CD8-positive, alpha-beta T cell (primary cell): ENCODE measurements at places on chromosomes 16 and 17. TPM values are rescaled to one million over a fixed set of nuclear protein-coding genes. Genes with fewer than 3 reads are reported as not detected.

GRCh38 chr16:83808573-83809014 lies 816 bp downstream of the HSBP1 start:
- DNase-seq = no peak

DNA sequence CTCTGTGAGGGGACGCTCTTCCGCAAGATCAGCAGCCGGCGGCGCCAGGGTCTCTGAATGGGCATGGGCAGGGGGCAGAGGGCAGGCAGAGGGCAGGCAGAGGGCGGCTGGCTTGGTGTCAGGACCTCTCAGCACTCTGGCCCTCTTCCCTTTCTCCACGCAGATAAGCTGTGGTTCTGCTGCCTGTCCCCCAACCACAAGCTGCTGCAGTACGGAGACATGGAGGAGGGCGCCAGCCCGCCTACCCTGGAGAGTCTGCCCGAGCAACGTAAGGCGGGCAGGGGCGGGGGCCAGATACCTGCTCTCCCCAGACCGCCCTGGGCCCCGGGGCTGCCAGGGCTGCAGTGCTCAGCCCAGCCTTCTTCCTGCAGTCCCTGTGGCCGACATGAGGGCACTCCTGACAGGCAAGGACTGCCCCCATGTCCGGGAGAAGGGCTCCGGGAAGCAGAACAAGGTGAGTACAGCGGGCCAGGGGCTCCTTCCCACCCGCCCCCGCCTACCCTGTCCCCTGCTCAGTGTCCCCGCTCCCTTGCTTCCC lies 4.1 kb downstream of the ELMO3 start:
- DNase-seq = no peak

DNA sequence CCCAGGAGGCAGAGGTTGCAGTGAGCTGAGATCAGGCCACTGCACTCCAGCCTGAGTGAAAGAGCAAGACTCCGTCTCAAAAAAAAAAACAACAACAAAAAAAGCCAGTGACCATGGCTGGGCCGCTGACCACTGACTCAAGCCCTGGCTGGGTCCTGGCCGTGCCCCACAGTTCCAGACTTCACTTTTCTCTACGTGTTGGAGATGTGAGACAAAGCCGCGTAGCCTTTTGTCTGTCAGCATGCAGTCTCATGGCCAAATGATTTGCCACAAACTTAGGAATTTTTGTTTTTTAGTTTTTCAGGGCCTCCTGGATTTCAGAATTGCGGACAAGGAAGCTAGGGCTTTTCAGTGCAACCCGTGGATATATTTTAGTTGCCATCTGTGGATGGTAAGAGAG lies 89.3 kb upstream of the CIBAR2 start:
- no peak for DNase-seq

GRCh38 chr16:75058806-75059205 lies 57.8 kb downstream of the LDHD start:
- DNase-seq = no peak

DNA sequence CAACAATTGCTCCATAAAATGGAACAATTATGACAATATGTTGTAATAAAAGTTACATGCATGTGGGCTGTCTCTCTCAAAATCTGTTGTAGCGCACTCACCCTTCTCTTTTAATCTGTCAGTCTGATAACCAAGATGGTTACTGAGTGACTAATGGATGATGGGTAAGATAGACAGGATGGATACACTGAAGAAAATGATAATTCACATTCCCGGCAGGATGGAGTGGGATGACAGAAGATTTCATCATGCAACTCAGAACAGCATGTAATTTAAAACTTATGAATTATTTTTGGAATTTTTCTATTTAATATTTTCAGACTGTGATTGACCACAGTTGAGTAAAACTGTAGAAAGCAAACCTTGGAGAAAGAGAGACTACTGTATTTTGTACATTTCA lies 30.5 kb downstream of the CDH13 start:
- DNase-seq = no peak

DNA sequence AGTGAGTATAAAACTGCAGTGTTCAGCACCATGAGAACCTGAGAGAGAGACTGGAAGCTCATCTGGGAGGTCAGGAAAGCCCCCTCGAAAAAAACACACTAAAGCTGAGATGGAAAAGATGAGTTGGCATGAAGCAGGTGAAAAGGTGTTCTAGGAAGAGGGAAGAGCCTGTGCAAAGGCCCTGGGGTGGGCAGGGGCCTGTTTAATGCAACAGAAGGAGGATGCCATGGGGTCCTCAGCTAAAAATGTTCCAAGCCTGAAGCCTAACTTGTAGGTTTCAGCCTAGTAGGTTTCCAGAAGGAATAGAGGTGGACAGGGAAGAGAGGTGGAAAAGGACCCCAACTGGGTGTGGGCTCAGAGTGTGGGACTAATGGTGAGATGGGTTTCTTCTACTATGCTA lies 242.3 kb upstream of the ZFHX3 start:
- DNase-seq = no peak

DNA sequence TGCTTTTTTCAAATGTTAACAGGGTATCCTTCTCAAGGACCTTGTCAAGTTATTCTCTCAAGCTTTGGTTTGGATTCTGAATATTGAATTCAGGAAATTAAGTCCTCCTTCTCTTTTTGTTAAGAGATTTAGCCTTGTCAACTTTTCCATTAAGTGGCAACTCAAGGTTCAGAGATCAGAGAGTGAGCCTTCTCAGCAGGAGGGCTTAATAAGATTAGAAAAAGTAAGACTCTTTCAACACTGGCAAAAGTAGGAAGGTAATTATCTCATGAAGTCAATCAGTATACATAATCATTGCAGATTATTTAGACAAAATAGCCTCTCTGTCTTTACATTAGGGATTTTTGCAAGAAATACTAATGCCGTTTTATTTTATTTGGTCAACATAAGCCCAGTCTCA lies 330.7 kb downstream of the KIF2B start:
- DNase-seq = no peak

- DNase-seq = no peak
Observed at GRCh38 chr16:23114131-23114904, 34.9 kb downstream of the USP31 start.

DNA sequence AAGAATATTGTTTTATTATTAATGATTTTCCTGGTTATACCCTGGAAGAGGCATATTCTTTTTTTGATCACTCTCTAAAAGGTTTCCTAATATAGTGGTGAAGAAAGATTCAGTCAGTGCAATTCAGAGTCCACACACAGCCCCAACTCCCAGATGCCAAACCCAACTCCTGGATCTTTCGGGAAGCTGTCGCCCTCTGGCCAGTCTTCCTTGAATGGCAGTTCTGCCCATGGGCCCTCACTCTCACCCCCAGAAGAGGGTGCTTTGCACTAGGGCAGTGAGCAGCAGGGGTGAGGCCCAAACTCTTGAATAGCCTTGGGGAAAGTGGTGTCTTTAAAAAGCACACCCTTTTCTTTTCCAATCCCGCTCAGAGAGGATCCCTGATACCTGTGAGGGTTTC lies 11.0 kb downstream of the KRT32 start:
- no peak for DNase-seq

DNA sequence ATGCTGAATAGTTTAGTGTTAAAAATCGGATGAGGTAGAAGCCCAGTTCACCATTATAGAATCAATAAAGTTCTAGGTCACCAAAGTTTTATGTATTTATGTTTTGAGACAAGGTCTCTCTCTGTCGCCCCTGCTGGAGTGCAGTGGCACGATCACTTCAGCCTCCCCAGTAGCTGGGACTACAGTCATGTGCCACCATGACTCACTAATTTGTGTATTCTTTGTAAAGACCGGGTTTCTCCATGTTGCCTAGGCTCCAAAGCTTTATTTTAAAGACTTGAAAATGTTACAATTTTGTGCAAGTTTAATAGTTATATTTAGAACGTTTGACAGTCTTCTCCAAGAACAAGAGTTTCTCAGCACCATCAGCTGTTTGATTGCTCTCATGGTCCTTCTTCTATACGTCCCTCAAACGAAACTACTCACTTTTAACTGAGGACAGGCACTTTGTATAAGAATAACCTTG lies 32.1 kb downstream of the NDE1 start:
- DNase-seq = no peak

- no peak for DNase-seq
Observed at GRCh38 chr17:7020894-7021664, 1.8 kb upstream of the BCL6B start.

DNA sequence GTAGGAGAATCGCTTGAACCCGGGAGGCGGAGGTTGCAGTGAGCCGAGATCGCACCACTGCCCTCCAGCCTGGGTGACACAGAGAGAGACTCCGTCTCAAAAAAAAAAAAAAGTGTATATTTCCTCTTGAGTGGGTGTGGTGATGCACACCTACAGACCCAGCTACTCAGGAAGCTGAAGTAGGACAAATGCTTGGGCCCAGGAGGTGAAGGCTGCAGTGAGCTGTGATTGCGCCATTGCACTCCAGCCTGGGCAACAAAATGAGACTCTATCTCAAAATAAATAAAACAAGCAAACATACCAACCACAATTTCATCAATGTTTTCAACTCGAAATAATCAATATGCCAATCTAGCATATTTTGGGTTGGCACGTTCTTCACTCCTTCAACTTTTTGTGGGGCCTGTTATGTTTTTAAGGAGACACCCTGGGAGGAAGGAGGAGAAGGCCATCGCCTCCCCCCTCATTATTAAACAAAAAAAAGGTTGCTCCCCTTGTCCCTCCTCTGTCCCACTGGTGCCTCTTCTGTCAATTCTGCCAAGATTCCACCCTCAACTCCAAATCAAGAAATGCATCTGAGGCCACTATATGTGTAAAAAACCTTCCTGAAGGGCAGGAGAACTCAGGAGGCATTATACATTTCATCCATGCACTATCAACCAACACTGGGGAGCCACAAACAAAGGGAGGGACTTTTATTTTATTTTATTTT lies 52.4 kb upstream of the ATF7IP2 start:
- no peak for DNase-seq

DNA sequence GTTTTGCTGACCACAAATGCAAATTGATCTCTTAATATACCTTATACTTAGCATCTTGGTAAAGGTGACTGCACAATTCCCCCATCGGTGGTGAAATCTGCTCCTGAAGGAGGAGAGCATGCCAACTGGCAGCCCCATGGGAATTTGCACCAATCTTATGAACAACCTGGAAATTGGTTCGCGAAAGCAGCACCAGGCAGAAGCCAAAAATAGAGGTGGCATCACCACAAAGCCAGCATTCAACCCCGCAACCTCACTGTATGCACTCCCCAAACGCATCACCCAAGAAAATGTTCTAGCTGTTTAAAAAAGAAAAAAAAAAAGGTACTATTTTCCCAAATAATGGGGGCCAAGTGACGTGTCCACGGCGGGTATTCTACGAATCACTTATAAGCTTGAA lies 213.4 kb downstream of the ZFHX3 start:
- no peak for DNase-seq

GRCh38 chr16:74079232-74079586 lies 217.4 kb upstream of the PSMD7 start:
- DNase-seq = no peak

- DNase-seq = no peak
Observed at GRCh38 chr16:54175552-54176375, 110.8 kb downstream of the IRX3 start.

- DNase-seq = no peak
Observed at GRCh38 chr16:26231647-26232046, 539.9 kb downstream of the HS3ST4 start.

GRCh38 chr16:87581857-87582215 lies 20.5 kb upstream of the JPH3 start:
- no peak for DNase-seq

GRCh38 chr17:72063262-72063661 lies 57.6 kb upstream of the SOX9 start:
- DNase-seq = no peak

DNA sequence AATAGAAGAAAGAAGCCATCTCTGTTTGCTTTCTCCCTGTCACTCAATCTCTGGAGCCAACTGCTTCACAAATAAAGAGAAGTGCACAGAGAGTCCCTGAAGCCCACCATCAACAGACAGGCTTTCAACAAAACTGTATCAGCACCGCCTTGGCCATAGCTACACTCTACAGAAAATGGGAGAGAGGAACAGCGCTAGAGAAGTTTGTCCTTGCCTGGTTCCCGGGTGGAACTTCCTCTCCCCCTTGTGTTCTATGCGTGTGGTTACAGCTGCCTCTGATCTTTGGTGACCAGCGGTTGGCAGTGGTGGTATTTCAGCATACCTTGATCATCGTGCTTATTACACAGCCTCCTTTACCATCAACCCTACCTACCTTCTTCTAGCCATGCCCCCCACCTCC lies 91.4 kb upstream of the CCL2 start:
- no peak for DNase-seq

DNA sequence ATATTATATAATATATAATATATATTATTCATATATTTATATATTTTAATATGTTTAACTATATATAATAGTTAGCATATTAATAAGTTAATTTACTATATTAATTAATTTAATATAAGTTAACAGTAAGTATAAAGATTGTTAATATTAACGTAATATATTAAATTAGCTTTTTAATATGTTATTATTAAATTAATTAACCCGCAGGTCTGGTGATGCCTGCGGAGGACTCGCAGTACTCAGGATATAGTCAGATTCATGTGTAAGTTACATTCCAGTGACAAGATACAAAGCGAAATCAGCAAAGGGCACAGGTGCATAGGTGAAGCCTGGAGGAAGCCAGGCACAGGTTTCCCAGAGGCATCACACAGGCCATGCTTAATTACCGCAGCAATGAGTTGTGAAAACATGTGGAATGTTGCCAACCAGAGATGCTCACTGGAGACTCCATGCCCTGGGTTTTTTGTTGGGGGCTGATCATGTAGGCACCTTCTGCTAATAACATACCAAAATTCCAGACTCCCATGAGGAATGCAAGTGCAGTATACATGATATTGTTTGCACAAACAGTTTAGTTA lies 130.4 kb upstream of the MPHOSPH6 start:
- DNase-seq = no peak

GRCh38 chr17:58388302-58389190 lies 28.8 kb downstream of the RNF43 start:
- DNase-seq = no peak

MYH3 gene
- 3.2 TPM for total RNA-seq

ASB16 gene
- not detected for total RNA-seq

EPN3 gene
- total RNA-seq = not detected

DOC2A gene
- not detected for total RNA-seq

GRAPL gene
- 15.7 TPM for total RNA-seq

PPP1R27 gene
- not detected for total RNA-seq

HOXB4 gene
- 0.57 TPM for total RNA-seq
